ENCODE measurements at places on chromosomes 4 and X.

DNA sequence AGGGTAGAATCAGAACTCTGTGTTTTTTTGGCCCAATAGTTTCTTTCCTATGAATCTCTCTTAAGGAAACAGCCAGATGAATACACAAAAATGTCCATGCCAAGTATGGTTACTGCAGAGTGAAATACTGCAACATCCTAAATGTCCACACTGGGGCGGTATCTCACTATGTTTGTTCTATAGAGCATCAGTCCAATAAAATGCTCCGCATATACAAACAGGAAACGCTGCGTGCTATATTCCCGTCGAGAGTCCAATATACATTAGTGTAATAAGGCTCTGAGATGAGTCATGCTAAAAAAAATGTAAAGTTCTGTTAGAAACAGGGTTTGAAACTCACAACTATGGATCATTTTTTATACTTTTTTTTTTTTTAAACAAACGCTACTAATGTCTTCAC, 72.9 kb upstream of the ENOX2 start:
- no peak for DNase-seq

DNA sequence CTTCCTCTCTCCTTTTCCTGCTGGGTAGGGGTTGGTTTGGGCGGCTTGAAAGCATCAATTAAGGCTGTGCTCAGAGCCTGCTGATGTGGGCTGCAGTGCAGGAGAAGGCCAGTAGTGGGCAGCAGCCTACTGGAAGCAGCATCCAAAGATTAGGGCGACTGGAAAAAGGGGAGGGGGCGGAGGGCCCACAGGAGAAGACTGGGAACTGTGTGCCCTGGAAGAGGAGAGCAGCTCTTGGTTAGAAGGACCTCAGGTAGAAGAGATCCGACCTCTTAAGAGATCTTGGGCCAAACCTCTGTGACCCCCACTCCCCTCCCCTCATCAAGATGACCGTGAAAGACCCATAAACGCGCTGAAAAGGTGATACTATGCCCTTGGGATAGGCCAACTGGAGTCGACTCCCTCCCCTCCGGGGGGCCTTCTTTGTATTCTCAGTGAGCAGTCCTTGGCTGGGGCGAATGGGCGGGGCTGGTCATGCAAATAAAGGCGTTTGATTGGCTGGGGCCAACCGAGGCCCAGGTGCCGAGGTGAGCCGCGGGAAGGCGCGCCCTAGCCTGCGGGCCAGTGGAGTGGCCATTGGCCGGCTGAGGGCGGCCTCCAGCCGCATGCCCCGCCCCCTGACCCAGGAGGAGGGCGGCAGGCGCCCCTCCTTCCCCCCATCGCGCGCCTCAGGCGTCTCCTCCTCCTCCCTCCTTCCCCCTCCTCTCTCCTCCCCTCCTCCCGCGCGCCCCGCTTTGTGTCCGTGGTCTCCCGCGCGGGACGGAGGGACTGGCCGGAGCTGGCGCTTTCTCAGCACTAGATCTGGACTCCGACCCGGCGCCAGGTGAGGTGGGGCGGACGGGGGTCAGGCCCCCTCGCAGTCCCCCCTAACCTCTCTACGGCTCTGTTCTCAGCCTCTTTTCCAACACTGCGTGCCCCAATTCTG, 10.1 kb downstream of the DLG3 start:
- DNase-seq = no peak

DNA sequence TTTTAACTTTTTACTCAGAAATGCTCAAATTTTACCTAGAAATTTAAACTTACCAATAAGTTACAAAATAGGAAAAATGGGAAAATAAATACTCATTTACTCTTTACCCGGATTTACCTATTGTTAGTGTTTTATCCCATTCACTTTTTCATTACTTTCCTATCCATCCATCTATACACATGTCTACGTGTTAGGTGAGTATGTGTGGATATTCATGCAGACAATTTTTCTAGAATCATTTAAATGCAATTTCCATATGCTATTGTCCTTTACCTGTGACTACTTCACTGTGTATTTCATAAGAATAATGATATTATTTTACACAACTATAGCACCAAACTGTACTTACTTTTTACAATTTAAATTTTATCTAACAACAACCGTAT, 896.6 kb upstream of the INTU start:
- DNase-seq = no peak

GRCh38 chr4:148857239-148857972, 415.2 kb upstream of the NR3C2 start:
- DNase-seq = no peak
